ENCODE measurements at places on chromosomes 11 and 22.

DNA sequence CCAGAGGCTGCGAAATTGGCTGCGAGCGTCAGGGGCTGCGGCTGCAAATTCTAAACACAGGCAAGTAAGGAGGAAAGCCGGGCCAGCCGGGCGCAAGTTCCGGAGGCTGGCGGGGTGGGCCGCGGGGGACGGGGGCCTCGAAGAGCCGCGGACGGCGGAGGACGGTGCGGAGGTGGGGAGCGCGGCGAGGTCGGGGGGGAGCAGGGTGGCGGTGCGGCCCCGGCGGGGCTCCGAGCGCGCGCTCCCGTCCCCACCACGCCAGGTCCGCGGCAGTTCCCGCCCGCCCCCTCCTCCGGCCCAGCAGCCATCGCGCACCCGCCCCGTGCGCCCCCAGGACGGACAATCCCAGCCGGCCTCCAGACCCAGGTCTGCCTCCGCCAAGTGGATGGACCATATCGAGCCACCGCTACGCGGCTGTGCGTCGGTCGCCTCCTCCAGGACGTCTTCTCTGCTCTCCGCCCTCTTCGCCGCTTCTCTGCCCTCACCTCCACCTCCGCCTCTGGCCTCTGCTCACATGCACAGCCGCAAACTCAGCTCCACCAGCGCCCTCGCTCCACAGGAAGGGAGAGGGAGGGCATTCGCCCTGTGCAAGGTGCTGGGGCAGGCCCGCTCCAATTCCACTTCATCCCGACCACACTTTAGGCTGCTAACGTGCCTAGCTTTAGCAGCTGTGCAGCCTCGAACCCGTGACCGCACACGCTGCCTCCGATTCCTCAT lies 7.2 kb downstream of the ELFN2 start:
- DNase-seq, result peak; percentile 15

DNA sequence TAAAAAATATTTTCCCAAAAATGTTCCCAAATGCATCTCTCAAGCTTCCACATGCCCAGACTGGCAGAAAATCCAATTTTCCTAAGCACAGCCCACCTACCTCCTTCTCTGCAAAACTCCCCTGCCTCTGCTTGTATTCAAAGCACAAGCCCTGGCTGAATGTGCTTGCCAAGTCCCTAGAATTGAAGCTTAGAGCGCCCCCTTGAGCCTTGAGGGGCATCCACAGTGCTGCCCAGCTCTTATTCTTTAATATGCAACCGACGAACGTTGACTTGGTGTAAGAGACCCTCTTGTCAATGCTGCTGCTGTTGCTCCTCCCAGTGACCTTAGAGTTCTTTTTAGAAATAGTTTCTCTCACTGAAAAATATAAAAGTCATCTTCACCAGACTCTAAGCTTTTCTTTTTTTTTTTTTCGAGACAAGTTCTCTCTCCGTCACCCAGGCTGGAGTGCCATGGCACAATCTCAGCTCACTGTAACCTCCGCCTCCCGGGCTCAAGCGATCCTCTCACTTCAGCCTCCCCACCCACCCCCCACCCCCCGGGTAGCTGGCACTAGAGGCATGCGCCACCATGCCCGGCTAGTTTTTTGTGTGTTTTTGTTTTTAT lies 63.5 kb upstream of the CAPRIN1 start:
- peak; percentile 83 for DNase-seq

GRCh38 chr11:98234698-98235097 lies 786.1 kb upstream of the CNTN5 start:
- DNase-seq, result no peak

DNA sequence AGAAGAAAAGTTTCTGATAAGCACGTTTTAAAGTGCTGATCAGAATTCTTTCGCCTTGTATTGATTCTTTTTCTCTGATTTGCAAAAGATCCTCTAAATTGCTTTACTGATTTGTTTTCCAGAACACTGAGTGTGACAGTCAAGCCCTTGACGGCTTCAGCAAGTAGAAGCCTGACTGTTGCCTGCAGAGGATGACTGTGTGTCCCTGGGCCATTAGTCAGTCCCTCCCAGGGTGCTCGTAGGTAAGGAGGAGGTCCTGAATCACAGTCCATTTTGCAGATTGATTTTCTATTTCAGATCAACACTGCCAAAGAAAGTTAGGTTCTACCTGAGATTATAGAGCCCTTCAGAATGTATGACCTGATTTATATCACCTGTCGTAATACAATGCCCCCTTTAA lies 38.6 kb upstream of the POGLUT3 start:
- no peak for DNase-seq

DNA sequence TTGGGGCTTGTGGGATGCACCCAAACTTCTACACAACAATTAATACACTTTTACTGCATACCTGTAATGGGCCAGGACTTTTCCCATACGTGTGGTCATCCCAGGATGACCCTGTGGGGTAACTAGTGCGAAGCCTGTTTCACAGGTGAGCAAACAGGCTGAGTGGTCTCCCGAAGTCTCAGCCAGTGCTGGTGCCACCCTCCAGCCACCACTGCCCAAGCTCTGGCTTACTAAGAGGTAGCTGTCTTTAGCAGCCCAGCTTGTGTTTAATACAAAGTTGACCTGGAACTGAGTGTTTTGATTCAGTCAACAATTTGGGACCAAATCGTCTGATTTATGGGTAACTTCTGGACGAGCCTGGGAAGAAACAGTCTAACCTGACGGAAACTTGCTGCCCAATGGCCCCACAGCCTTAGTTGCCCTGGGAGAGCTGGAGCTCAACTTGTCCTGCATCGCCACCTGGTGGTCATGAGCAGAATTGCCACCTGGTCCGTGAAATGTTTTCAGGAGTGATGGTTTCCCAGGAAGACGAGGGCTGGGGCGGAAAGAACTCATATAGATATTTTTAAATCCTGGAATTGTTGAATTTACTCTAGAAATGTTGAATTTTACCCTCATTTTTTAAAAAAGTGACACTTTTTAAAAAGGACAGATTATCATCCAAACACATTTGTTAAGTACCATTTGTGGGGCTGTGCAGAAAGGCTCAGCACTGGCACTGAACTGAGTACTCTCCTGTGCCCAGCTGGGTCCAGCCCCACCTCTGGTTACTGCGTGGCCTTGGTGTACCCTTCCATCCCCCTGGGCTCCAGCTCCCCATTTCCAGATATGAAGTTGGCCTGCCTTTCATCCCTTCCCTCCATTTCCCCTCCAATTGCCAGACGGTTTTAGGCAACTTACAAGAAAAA lies 95.5 kb upstream of the PARVA start:
- peak; percentile 84 for DNase-seq

GRCh38 chr11:24661331-24661730 lies 164.5 kb downstream of the LUZP2 start:
- DNase-seq, result no peak

- DNase-seq, result no peak
Observed at GRCh38 chr22:32389685-32390084, 22.4 kb downstream of the RTCB start.

DNA sequence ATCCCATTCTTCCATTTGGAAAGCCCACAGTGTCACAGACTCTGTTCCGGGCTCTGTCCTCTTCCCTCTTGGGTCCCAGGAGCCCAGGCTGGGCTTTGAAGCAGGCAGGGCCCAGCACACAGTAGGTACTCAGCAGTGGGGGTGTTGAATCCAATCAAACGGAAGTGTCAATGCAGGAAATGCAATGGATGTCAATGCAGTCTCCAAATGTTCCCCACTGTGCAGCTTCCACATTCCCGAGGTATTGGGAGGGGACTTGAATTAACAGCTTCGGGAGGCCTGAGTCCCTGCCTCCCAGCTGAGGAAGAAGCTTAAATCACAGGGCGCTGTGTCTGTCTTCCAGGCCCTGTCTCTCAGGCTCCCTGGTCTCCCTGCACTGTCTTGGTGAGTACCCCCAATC lies 21.8 kb upstream of the SMIM35 start:
- DNase-seq, result no peak

DNA sequence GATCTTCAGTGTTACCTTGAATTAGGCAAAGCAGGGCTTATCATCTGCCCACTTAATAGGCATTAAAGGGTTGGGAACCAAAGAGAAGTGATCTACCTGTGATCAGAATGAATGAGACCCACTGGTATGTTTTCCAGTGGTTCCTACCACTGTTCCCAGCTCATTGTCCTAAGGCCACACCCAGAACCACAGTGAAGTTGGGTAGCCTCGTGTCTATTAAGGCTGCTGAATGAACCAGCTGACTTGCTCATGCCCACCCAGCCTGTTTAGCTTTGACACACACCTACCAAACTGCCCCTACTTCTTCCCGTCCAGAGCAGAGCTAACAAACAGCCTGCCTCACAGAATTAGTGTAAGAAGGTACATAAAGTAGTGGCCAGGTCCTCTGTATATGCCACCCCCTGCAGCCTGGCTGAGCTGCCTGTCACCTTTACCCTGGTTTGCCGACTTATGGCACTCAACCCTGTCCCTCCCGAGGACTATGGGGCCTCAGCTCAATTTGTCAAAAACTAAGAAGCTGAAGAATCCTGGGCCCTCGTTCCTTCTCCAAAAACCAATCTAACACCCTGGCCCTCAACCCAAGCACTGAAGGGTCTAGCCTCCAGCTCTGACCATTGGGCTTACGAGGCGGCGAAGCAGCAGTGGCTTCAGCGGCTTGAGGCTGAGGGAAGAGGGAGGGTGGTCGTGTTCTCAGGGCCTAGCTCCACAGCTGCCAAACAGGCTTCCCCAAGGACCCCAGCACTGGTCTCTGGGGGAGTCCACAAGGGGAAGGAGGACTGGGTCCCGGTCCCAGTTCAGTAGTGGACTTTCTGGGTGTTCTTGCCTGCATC lies 9.8 kb downstream of the UCP2 start:
- no peak for DNase-seq

DNA sequence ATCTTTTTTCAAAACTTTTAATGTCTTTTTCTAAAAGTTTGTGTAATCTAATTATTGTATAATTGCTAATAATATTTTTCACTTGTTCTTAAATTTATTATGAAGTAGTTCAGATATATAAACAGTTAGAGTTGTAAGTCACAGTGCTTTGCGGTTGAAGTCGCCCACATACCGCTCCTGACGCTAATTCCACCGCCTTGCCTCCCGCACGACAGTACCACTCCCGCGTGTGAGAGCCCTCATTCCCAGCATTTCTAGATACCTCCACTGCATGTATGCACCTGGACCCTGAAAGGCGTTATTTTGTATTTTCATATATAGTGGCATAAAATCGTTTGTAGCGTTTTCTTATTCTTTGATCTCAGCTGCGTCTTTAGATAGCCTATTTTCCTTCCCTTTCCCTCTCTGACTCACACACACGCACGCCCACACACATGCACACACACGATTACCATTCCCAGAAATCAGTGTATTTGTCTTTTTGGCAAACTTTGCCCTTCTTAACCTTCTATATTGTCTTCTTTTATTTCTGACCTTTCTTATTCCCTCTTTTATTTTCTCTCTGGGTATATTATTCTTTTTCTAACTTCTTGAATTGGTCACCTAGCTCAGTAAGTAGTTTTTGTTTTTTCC lies 56.4 kb upstream of the PITPNB start:
- no peak for DNase-seq

DNA sequence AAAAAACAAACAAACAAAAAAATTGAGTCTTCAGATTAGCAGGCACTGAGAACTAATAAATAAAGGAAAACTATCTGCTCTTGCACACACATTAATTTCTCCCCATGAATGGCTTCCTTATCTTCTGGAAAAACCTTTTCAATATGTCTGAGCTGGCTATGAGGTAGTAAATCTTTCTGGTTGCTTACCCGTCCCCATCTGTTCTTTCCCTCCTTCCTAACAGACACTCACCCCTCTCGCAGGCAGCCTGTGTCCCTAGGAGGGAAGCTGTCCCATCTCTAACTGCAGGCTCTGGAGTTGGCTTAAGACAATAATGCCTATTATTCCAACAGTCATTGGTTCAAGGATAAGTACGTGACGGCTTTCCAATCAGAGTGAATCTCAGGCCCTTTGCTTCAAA lies 8.2 kb upstream of the SCUBE2 start:
- no peak for DNase-seq

DNA sequence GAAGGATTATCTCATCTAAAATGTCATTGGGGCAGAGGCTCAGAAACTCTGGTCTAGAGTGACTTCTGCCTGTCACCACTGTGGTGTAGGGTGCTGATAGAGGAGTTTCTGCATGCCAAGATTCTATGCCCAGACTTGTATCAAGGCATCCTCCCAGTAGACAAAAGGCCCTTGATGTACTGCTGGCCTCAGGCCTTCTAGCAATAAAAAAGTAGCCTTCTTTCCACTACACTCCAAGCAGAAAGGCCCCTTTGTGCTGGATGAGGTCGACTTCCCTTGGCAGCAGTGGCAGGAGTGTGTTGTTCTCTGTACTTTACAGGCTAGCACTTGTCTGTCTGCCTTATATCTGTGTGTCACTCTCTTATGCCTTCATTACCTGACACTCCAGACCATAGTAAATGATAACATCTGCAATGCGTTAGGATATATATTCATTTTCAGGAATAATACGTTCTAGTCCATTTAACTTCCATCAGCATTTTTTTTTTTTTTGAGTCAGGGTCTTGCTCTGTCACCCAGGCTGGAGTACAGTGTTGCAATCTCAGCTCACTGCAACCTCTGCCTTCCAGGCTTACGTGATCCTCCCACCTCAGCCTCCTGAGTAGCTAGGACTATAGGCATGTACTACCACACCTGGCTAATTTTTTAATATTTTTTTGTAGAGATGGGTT lies 49.5 kb upstream of the RRM1 start:
- no peak for DNase-seq

- DNase-seq, result no peak
Observed at GRCh38 chr11:83119216-83119615, 37.7 kb upstream of the PCF11 start.

DNA sequence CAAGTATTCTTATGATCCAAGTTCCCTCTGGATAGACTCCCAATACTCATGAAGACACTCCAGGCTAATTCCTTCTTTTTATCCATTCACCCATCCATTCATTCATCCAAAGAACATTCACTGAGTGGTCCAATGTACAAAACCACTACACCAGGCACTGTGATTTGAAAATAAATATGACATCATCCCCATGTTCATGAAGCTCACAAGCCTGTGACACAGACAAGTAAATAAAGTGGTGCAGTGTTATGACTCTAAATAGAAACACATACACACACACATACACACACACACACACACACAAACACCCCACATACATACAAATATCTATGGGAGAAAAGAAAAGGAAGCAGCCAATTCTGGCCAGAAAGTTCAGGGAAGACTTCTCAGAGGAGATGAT lies 35.5 kb downstream of the MTMR2 start:
- DNase-seq, result no peak

DNA sequence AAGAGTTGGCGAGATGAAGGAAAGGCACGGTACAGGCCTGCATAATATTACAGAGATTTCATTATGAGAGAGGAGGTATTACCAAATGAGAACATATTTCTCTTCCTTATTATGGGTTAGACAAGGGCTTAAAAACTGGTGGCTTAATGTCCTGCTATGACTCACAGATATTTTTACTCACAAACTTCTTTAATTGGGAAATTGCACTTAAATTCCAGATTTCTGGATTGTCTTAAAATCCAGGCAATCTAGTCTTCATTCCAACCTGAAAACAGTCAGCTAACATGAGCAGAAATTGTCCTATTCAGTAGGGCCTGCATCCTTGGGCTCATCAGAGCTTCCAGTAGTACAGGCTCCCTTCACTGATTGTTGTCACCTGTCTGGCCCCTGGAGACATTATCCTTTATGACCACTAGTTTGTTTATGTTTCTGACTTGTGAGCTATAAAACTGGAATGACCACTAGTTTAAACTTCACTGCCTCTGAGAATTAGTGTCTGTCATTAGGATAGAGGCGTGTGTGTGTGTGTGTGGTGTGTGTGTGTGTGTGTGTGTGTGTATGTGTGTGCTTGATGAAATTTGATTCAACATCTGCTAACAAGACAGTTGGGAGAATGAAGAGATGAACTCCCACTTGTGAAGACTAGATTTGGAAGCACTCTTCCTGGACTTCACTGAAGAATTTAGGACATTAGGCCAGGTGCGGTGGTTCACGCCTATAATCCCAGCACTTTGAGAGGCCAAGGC lies 25.1 kb downstream of the DBX1 start:
- no peak for DNase-seq

GRCh38 chr22:35743326-35743860 lies 25.7 kb downstream of the APOL5 start:
- no peak for DNase-seq
